ENCODE measurements at places on chromosomes 5 and 9. TPM values are rescaled to one million over a fixed set of nuclear protein-coding genes. Genes with fewer than 3 reads are reported as not detected.

DNA sequence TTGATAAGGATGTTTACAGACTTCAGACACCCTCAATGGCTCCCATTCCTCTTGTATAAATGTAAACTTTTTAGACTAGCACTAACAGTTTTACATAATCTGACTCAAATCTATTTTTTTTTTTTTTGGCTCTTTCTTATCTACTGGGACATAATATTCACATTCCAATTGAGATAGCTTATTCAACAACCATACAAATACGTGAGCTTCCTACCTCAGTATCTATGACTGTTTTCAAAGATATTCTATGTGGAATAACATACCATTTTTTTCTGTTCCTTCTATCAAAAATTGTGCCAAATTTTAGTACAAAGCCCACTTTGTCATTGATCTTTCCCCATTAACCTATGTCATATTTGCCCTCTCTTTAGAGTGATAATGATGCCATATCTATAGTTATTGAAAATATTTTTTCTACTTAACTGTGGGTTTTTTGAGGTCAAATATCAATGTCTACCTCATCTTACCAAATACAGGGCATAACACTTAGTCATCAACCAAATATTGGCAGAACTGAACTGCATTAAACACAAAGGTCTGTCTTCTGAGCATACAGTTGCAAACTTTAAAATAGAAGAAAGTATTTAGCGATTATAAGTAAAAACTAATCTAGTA, 482.6 kb downstream of the PTPRD start:
- DNase-seq: no peak

DNA sequence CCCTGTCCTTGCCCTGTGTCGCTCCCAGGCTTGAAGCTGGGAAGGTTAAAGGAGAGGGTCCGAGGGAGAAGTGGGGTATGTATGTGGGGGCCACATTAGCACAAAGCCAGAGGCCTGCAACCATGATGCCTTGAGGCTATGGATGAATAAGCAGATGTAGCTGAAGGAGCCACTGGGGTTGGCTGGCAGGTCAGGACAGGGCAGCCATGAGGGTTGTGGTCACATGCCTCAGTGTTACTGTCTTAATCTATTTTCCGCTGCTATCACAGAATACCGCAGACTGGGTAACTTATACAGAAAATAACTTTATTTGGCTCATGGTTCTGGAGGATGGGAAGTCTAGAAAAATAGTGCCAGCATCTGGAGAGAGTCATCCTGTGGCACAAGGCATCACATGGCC, 9.2 kb upstream of the GRHPR start:
- DNase-seq: no peak

- no peak for DNase-seq
Measured at GRCh38 chr5:452978-453710, 10.2 kb downstream of the EXOC3 start.

GRCh38 chr5:107483231-107484024, 187.3 kb downstream of the EFNA5 start:
- DNase-seq: no peak

DNA sequence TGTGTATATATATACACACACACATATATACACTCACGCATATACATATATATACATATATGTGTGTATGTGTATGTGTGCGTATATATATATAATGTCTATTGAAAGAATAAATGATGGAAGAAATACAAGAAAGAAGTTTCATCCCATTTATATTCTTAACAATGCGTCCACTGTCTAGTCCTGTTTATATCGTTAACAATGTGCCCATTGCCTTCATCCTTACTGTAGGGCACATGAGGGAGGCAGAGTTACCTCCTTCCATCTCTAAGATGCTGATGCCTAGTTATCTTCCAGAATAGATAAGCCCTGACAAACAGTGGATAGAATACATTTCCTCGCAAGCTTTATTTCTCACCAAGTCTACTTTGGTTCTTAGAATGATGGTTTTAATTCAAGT, 389.8 kb upstream of the SEMA6A start:
- no peak for DNase-seq

- DNase-seq: no peak
Measured at GRCh38 chr5:137431051-137431450, 68.1 kb downstream of the SPOCK1 start.

DNA sequence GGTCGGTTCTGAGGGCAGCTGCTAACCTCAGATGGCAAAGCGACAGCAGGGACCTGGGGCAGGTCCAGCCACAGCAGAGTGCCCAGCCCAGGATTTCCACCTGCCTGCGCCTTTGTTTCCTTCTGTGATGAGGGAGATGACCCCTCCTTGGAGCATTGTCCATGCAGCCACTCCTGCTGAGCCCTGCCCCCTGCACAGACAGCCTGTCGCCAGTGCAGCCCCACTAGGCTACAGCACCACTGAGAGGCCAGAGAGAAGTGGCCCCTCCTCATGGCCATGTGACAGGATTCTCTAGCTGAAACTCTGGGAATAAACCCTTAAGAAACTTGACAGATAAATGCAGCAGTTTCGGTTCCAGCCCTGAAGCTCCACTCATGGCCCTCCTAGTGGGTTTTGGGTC, 10.5 kb upstream of the MRNIP start:
- DNase-seq: no peak

GRCh38 chr5:73692166-73692640, 66.2 kb downstream of the ARHGEF28 start:
- DNase-seq: no peak

- no peak for DNase-seq
Measured at GRCh38 chr5:17400724-17401469, 97.1 kb upstream of the TAF11L2 start.

GRCh38 chr9:1514250-1514649, 464.1 kb downstream of the DMRT2 start:
- no peak for DNase-seq

DNA sequence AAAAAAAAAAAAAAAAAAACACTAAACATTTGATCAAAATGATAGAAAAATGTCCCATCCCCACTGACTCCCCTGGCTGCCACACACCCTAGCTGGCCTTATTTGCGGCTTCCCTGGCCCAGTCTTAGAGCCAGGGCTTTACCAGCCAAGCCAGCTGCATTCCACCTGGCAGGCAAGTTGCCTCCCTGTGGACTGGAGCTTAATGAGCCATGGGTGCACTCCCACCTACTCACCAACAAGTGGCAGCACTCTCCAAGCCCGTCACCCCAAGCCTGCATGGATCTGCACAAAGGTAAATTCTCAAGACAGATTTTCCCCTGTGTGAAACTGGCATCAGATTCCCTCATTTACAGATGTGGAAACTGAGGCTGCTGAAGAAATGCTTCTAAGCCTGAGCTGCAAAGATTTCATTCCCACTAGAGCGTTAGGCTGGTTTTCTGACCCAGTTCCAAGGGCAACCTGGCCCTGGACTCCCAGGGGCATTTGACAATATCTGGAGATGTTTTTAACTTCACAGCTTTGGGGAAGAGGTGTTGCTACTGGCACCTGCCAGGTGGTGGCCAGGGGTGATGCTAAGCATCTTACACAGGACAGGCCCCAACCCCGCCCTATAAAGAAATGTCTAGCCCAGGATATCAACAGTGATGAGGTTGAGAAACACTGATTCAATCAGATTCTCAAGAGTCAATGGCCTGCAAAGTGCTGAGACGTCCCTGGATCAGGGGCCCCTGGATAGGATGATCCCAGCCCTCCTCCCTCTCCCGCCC, 21.9 kb upstream of the VDAC1 start:
- peak; percentile 83 for DNase-seq

GRCh38 chr9:114273461-114273881, 49.4 kb upstream of the ORM1 start:
- no peak for DNase-seq

DNA sequence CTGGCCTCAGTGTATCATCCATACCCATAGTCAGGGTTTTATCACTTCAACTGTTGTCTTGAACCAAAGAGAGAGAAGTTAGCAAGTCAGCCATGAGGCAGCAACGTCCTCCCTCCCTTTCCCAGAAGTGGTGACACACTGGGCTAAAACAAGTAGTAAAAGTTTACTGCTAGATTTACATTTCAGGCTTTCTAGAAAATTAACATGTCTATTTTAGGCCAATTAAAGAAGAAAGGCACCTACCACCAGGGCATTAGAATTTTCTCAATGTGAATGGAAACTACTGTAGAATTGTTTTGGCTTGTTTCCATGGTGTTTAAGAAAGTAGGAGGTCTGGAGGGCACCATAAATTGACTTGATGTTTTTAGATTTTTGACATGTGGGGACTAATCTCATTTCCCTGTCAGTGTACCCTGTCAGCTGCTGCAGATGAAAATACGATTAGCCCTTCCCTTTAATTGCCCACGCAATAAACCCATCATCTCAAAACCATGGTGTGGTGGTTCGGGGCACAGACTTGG, 121.8 kb upstream of the ELL2 start:
- DNase-seq: no peak

- no peak for DNase-seq
Measured at GRCh38 chr5:2582507-2582906, 169.0 kb downstream of the IRX2 start.

GRCh38 chr9:2621722-2622460, at the start of gene VLDLR:
TSS of gene VLDLR (plus strand) at chr9:2621787. CDS start at chr9:2622190, 403 bp downstream.
- DNase-seq: peak; percentile 71

- no peak for DNase-seq
Measured at GRCh38 chr9:18499980-18500379, 26.0 kb downstream of the ADAMTSL1 start.

DNA sequence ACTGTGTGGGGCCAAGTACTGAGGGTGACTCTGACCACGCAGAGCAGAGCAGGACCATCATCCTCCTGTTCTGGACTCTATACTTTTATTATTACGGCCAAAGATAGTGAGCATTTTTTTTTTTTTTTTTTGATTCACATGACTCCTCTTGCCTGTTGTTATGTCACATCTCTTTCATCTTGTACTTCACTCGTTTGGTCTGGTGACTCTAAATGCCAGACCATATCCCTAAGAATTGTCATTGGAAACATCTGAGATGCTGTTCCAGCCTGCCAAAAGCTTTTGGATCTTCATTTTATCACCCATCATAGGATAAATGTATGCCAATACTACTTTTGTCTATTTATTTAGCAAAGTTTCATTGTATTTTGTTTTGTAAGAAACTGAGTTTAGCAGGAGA, 168.2 kb upstream of the RAI14 start:
- no peak for DNase-seq

DNA sequence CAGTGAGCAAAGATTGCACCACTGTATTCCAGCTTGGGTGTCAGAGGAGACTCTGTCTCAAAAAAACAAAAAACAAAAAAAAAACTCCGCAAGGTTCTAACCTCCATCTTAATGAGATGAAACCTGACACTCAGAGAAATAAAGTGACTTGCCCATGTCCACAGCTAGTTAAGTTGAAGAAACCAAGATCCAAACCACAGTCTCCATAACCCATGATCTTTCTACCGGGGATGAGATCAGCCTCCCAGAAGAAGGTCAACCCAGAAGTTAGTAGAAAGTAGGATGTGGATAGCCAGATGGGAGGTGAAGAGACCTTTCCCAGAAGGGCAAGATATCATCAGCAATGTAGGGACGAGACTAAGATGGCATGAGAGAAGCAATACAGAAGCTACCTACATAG, 140.4 kb upstream of the ADRA1B start:
- DNase-seq: no peak

GRCh38 chr5:150058480-150059126, 27.8 kb downstream of the CSF1R start:
- no peak for DNase-seq

DNA sequence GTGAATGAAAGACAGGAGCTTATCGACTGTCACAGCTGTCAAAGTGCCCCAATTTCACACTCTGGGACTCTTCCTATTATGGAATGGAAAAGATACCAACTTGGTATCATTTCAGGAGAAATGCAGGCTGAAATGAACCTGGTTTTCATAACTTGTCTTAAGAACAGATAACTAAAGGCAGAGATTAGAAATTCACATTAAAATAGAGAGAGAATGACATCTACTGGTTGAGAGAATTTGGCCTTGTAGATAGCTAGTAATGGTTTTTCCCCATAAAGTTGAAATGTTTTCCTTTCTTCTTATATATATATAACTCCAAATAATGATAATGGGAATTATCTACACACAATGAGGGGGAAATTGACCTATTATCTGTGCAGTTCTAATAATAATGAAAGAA, 600.2 kb upstream of the CCNG1 start:
- no peak for DNase-seq

- no peak for DNase-seq
Measured at GRCh38 chr9:14327036-14327435, 13.1 kb upstream of the NFIB start.

GRCh38 chr9:37353791-37354190, 68.7 kb upstream of the GRHPR start:
- DNase-seq: no peak

DNA sequence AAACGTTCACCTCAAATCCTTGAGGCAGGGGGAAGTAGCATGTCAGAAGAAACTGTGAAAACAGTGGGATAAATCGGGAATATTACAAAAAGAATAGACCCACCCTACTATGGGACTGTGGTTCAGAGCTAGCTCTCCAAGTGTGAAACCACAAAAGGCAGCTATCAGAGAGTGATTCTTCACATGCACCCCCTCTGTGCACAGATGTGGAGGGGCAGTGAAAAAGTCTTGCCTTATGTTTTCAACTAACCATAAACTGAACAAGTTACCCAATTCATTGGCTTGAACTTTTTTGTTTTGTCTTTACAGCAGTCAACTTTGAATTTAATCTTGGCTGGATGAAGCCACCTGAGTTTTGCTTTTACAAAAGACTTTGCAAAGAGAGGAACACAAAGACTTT, 98.8 kb upstream of the NR4A3 start:
- DNase-seq: no peak

DNA sequence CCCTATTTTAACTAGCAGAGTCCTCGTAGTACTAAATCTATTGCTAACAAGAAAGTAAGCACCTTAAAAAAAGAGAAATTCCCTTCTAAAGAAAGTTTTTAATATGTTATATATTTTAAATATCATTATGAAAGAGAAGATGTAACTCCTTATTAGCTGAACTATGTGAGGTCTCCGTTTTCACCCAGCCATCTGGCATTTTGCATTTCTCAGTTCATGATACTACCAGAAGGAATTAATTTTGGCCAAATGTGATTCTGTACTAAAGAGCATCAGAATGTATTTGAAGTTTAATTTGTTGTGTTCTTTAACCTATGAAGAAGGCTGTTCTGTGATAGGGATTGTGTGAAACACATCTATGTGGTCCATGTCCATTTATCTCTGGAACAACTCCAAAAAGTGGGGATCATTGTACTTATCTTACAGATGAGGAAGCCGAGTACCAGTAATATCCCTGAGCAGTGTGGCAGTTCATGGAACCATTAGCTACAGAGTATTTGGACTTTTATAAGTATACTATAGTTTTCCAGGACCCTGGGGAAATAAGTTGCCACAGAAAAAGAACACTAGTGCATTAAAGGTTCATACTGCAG, 29.8 kb downstream of the TNFAIP8 start:
- no peak for DNase-seq

SLC6A7 gene
- total RNA-seq: 0.88 TPM

KIF3A gene
- 7.0 TPM for total RNA-seq

HEMGN gene
- total RNA-seq: not detected

MUSK gene
- total RNA-seq: 1.2 TPM

OR1Q1 gene
- total RNA-seq: not detected

KCNV2 gene
- total RNA-seq: not detected

GHR gene
- 24.3 TPM for total RNA-seq

SHC3 gene
- 1.4 TPM for total RNA-seq

AMBP gene
- total RNA-seq: 713 TPM

All from hepatocyte (in vitro differentiated cells).